Activated T-cell treated with anti-CD3 and anti-CD28 coated beads, Interleukin-2, amount 50 U/mL, for 48 hours (primary cell): ENCODE measurements at places on chromosomes 1 and 21.
A peak's percentile ranks its signal among the peaks of the same experiment; 100 is the strongest.

DNA sequence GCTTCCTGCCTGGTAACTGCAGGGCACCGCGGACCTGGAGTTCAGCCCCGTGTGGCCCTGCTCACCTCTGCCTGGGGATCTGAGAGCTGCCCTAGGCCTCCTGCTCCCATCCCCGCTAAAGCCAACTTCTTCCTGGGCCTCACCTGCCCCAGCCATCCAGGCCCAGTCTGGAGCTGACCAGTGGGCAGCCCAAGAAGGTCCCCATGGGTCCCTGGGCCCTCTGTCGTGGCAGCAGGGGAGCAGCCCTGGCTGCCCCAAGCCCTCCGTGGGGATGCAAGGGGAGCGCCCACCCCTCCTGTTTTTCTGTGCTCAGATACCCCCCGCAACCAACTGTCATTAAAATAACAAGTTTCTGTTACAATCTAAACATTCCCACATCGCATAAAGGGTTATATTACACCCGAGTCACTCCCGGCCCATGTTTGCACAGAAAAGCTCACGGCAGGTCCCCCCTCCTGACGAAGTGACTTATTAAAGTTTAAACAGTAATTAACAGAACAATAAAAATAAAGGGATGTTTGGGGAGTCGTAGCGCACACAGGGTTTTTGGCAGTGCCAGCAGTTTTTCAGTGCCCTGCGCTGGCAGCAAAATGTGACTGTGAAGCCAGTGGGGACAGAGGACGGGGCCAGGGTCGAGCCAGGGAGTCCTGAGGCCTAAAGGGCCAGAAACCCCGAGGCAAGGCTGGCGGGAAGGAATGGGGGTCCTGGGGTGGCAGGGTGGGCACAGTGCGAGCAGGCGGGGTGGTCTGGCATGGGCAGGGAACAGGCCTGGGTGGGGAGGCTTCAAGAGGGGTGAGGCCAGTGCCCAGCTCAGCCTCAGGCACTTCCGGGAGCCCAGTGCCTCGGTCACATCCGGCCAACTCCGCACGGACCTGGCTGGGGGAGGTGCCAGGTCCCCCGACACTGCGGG is 121.5 kb downstream of the CASZ1 start:
- DNase-seq: no peak

DNA sequence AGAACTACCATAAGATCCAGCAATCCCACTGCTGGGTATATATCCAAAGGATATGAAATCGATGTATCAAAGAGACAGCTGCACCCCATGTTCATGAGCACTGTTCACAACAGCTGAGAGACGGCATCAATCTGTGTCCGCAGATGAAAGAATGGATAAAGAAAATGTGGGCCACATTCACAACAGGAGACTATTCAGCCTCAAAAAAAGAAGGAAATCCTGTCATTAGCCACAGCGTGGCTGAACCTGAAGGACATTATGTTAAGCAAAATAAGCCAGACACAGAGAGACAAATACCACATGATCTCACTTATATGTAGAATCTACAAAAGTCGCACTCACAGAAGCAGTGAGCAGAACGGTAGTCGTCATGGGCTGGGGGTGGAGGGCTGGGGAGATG is 99.2 kb upstream of the IFFO2 start:
- DNase-seq: no peak

GRCh38 chr1:54594463-54594862 is 28.9 kb downstream of the FAM151A start:
- DNase-seq: no peak

GRCh38 chr1:25461849-25462248 is 31.2 kb downstream of the MACO1 start:
- no peak for DNase-seq

GRCh38 chr21:14487490-14488432 is 58.4 kb downstream of the SAMSN1 start:
- no peak for DNase-seq

DNA sequence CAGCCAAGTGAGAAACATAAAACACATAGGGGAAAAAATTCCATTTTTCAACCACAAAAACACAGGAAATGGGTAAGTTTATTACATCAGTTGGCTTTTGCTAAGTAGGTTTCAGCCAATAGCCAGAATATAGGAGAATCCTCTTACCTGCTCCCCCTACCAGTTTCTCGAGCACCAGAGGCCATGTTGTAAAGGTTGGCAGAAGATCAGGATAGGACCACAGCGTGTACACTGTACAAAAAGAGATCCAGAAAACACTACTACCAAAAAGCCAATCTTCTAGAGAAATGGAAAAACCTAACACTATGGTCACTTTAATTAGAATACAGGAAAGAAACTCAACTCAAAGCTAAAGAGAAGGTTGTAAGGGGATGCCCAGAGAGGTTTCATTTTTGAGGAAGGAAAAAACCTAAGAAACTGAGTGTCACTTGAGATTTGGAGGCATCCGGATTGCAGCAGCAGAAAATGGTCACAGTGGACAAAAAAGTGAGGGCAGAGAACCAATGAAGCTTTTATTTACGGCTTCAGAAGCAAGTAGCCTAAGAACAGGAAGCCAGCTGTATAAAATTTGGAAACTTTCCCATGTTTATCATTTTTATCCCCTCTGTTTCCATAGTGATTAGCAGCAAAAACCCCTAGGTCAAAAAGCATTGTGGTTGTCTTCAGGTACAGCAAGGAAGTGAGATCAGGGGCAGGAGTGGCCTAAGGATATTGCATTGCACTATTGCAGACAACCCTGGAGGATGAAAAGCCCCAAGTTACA is 2.9 kb downstream of the EIF2D start:
- no peak for DNase-seq

DNA sequence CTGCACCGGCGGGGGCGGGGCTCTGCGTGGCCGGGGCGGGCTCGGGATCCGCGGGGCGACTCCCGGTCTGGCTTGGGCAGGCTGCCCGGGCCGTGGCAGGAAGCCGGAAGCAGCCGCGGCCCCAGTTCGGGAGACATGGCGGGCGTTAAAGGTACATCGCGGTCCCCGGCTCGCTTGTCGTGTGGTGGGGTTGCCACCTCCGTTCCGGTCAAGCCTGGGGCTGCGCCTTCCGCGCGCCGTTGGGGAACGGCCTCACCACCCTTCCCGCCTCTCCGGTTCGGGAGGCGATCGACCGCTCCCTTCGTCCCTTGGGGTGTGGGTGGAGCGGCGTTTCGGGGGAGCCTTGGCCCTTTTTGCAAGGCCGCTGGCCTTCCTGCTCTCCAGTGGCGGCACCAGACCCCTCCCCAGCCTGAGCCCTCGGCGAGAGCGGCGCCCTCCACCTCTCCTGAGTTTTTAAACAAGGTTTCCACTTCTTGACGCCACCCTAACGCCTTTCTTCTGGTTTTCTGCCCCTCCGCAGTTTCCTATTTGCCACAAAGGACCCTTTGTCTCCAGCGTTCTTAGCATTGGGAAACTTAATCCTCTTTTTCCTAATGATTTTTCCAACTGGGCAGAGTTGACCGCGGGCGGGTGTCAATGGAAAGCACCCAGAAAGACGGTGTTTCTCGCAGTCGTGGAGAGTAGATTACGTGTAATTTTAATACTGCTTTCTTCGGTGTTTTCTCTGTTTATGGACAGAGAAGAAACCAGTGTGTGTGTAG is at the start of the genes LEPR and LEPROT:
Gene LEPR (plus strand): TSS at position 79 of the 761 bp plus-strand sequence. CDS start 144,898 bp downstream, outside the sequence.
Gene LEPROT (plus strand): TSS at position 79 of the 761 bp plus-strand sequence. CDS start 57 bp downstream, at position 136.
- DNase-seq: no peak

- no peak for DNase-seq
Measured at GRCh38 chr1:97976801-97977200, 56.0 kb upstream of the DPYD start.

DNA sequence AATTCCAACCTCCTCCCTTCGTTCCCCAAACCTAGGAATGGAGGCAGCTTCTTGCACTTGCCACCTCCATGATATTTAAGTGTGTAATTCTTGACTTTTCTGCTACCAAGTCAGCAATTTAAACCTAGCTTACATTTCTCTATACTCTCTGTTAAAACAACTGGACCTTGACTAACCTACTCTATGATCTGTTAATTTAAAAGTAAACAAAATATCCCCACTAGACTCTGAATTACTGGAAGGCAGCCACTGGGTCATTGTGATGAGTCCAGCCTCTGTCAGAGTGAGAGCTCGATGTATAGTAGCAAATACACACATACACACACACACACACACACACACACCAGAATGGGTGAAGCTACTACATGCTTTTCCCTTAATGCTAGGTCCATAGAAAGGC is 40.0 kb upstream of the DHCR24 start:
- DNase-seq: no peak

GRCh38 chr1:41317361-41317760 is 43.9 kb upstream of the FOXO6 start:
- no peak for DNase-seq

- DNase-seq: no peak
Measured at GRCh38 chr1:223319905-223320580, 43.9 kb downstream of the SUSD4 start.

DNA sequence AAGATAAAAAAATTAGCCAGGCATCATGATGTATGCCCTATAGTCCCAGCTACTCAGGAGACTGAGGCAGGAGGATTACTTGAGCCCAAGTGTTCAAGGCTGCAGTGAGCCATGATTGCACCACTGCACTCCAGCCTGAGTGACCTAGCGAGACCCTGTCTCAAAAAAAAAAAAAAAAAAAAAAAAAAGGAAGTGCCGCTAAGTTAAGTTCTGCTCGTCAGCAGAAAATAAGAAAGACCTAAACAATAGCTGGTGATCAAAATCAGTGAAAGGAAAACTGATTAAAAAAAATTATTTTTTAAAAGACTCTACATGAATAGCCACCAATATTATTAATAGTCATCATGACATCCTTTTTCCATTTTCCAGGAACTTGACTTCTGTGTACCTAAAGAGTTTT is 44.2 kb upstream of the MTR start:
- no peak for DNase-seq

- no peak for DNase-seq
Measured at GRCh38 chr1:66550243-66550642, 16.3 kb downstream of the SGIP1 start.

DNA sequence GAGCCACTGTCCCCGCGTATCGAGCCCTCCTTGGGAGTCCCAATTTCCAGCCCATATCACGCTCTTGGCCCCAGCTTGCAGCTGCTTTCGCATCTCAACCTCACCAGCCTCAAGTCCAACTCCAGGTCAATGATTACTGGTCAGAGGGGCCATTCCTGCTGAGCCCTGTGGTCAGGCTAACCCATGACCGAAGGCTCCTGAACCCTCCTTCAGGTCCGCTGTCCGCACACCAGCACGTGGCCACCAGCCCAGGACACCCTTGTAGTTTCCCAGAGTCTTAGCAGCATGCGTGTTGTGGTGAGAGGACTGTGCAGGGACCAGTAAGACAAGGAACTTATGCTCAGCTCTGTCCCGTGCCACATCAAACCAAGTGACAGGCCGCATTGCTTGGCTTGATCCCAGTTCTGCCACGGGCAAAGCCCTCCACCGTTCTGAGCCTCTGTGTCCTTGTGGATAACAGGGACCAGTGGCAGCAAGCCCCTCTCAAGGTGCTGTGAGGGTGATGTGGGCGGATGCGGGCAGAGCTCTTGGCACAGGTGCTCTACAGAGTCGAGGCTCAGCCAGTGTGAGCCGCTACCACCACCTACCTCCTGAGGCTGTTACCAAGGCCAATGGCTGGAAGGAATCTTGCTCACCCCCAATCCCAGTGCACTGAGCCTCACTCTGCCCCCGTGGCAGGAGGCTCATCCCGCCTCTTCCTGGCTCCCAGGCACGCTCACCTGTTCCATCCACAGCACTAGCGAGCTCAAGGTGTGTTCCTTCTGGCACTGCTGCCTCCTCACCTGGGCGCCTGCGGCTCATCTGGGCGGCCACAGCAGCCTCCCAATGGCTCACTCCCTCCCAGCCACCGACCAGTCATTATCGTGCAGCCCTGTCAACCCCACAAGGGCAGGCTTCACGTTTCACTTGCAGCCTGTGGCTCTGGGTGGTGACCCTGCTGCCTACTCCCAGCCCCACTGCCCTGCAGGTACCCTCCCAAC is 20.4 kb downstream of the KRTAP10-1 start:
- no peak for DNase-seq

GRCh38 chr1:180881806-180882509 is 30.7 kb upstream of the KIAA1614 start:
- no peak for DNase-seq

- DNase-seq: no peak
Measured at GRCh38 chr1:109644670-109645069, 11.2 kb upstream of the GSTM4 start.

GRCh38 chr1:37989361-37989930 is 376 bp downstream of the SF3A3 start:
- peak; percentile 62 for DNase-seq

DNA sequence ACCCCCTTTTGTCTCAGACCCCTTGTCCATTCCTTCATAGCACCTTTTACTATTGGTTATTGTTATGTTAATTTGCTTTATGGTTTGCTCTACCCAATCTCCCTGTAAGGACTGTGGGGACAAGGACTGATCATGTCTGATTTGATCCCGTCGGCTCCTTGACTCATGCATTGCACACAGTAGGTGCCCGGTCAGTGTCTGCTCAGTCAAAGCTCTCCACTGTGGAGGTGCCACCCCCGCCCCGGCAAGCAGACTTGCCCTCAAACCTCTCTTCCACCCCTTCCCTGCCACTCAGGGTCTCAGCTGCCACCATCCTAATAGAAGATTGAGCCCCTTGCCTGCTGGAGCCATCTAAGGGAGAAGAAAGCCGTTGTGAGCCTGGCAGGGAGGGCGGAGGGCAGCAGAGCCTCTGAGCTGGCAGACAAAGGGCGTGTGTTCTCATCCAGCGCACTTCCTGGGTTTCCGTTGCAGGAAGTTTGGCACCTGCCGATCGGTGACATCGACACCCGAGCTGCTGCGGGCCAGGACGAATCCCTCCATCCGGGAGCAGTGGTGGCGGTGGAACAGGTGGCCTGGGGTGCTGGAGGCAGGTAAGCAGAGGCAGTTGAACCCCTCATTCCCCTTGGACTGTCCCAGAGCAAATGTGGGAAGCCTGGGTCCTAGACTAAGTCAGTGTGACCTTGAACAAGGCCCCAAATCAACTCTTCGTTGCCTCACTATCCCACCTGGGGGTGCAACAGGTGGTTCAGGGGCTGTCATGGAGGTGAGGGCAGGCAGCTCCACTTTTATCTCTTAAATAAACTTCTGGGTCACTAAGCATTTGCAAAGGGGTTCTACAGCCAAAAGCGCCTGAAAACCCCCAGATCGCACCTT is 2.2 kb upstream of the FBLIM1 start:
- DNase-seq: no peak

DNA sequence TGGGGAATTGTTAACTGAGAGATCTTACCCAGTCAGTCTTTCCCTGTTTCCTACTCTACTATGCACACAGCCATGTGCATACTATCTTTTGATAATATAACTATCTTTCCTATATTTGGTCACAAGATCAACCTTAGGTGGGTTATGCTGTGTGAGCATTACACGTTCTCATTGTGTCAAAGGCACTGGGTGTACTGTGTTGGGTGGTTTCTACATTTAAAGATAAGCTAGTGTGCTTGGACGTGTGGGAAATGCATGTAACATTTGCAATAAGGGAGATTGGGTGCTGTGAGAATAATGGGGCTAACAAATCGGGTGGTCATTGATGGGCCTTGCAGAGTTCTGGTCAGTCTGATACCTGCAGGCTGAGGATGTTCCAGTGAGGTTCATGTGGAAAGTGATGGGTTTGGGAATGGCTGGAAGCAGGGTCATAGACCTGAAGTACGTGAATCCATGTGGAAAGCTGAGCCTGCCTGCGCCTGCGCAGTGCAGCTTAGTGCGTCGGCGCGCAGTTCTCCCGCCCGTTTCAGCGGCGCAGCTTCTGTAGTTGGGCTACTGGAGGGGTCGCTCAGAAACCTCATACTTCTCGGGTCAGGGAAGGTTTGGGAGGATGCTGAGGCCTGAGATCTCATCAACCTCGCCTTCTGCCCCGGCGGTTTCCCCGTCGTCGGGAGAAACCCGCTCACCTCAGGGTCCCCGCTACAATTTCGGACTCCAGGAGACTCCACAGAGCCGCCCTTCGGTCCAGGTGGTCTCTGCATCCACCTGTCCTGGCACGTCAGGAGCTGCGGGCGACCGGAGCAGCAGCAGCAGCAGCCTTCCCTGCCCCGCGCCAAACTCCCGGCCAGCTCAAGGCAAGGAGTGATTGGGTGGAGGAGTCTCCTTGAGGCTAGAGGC is at the start of gene MSH4:
Gene MSH4 (plus strand): TSS at position 507 of the 897 bp plus-strand sequence. CDS start 104 bp downstream, at position 611.
- DNase-seq: peak; percentile 72
